ENCODE measurements at places on chromosomes 6 and 20.

- DNase-seq = peak; percentile 56
These were observed 320.2 kb upstream of the JARID2 start for GRCh38 chr6:14925699-14926026.

GRCh38 chr6:157838718-157839430 is 15.8 kb downstream of the SNX9 start:
- no peak for DNase-seq

DNA sequence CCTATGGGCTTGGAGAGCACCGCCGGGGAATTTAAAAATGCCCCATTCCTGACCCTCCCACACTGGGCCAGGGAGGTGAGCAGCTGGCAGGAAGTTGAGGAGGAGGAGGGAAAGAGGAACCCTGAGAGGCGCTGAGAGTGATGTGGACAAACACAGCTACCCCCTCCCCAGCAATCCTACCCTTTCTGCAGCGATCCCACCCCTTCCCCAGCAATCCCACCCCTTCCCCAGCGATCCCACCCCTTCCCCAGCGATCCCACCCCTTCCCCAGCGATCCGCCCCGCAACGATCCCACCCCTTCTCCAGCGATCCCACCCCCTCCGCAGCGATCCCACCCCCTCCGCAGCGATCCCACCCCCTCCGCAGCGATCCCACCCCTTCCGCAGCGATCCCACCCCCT is 111.6 kb downstream of the SYCP2 start:
- no peak for DNase-seq

DNA sequence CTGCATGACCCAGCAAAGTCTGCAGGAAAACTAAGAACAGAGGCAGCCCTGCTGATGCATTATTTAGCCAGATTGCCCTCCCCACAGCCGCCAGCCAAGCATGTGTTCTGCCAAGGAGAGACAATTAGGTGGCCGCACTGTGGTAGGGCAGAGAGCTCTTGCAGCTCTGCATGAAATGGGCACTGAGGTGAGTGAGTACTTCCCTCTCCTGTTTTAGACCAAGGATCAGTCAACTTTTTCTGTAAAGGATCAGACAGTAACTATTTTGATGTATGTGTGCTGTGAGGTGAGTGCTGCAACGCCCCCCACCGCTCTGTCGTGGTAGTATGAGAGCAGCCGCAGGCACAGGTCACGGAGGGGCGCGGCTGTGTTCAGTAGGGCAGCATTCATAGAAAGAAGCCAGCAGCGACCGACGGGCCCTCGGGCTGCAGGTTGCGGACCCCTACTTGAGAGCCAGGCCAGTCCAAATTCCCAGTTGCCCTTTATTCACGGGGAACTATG is 23.8 kb upstream of the FAM50B start:
- DNase-seq = peak; percentile 56

DNA sequence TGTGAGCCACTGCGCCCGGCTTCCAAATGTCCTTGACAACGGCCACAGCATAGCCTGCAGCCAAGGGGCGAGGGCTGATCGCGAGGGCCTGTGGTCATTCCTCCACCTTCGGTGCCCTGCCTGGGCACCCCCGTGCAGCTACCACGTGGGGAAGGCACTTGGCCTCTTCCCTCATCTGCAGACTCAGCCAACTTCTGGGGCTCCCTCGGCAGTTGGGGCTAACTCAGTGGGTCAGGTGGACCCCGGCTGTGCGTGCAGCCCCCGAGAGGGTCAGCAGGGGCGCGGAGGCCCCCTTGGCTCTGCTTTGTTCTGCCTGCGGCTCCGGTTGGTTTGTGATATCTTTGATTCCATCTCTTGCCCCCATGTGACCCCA is 52.9 kb upstream of the BHLHE23 start:
- no peak for DNase-seq

GRCh38 chr6:15955484-15955883 is 173.4 kb upstream of the MYLIP start:
- no peak for DNase-seq

Data from AG10803 (cell line).